ENCODE measurements at places on chromosomes 16 and 17.

GRCh38 chr16:4409081-4409932 is 7.1 kb downstream of the CORO7 start:
- no peak for DNase-seq

DNA sequence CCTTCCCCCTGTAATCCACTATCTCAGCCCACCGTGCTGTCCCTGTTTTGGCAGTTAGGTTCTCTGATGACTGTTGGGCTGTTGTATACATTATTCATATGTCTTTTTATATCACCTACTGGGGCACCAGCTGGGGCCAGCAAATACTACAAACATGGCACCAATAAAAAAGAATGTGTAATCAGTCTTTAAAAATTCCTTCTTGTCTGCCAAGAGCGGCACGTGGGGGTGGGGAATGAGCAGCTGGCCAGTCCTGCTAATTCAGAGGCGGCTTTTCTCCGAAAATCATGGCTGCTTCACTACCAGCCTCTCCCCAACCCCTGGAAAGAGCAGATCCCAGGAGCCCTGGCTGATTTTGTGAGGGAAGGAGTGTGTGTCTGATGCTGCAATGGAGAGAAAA is 77.7 kb upstream of the EEF2KMT start:
- no peak for DNase-seq

GRCh38 chr16:16797239-16797638 is 418.3 kb downstream of the NPIPA7 start:
- DNase-seq = no peak

GRCh38 chr17:27336184-27336583 is 42.3 kb downstream of the WSB1 start:
- no peak for DNase-seq

- no peak for DNase-seq
Observed at GRCh38 chr17:65670667-65671371, 109.4 kb upstream of the AXIN2 start.

DNA sequence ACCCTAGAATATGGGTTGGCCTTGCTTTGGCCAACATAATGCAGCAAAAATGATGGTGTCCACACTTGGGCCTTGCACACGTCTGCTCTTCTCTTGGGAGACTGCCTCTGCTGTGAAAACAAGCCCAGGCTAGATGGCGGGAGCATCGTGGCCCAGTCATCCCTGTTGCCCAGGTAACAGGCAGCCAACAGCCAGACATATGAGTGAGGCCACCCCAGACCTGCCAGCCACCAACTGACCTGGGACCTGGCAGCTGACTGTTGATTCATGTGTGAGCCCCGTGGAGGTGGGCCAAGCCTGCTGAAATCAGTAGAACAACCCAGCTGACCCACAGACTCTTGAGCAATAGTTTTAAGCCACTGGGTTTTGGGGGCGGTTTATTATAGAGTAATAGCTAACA is 39.4 kb upstream of the CDH3 start:
- DNase-seq = no peak

- no peak for DNase-seq
Observed at GRCh38 chr16:84930298-84931106, 80.8 kb downstream of the ZDHHC7 start.

DNA sequence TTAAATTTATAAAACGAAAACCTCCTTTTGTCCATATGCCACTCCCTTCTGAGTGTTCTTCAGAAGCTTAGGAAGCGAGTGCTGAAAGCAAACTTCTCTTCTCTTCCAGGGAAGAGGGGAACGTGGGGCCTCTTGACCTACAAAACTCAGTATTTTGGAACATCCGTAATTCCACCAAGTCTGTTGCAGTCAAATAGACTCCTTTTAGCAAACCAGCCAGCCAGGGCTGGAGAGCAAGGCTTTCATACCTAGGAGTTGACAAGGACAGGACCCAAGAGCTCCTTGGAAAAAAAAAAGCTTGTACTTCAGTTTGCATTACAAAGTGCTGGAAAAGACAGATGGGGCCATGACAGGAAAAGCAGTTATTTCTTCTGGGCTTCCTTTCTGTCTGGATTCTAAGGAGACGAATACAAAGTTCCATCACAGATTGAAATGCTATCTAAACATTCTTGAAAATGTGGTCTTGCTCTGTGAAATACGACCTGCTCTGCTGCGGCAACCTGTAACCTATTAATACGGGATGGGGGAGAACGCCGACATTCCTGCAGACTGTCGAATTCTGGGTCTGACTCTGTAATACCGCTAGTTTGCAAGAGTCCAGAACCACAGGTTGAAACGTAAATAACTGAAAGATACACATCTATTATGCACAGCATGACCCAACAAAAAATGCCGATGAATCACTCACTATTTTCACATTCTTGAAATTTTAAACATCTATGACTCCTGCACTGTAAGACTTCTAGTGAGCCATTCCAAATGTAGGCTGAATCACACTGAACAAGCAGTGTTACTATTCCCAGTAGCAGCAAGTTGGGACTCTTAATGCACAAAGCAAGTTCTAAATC is 20.6 kb downstream of the VPS53 start:
- no peak for DNase-seq

DNA sequence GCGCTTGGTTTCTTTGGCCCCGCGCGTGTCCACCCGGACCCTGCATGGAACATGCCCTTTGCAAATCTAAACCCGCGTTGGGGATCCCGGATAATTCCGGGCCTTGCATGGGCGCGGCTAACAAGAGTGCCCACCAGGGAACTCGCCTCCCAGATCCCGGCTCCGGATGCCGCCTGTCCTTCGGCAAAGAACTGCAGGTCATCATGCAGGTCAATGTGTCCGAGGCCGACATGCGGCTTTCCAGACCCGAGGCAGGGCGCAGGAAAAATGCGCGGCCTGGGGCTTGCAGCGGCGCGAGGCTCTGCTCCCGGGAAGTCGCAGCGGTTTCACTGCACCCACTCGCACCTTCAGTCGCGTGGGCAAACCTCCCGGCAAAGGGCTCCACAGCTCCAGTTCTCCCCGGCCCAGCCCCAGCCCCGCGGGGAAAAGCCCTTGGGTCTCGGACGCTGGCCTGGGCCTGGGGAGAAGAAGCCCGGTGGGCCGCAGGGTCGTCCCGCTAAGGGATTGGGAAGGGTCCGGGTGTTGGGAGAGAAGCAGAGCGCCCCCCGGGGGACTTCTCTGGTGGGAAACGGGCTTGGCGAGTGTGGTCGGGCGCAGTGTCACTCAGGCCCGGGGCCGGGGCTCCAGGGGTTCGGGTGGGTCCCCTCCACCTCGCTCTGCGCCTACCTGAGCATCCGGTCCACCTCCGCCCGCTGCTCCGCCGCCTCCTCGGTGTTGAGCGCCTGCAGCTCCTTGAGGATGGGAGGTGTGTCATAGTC is 805 bp downstream of the HNF1B start:
- no peak for DNase-seq

DNA sequence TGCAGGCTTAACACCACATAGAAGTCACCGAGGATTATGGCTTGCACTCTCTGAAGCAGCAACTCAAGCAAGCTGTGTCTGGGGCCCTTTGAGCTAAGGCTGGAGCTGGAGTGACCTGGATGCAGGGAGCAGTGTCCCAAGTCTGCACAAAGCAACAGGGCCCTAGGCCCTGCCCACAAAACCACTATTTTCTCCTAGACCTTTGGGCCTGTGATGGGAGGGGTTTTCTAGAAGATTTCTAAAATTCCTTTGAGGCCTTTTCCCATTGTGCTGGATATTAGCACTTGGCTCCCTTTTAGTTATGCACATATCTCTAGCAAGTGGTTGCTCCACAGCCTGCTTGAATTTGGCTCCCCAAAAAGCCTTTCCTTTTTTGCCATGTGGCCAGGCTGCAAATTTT is 44.5 kb downstream of the KCNJ16 start:
- no peak for DNase-seq

DNA sequence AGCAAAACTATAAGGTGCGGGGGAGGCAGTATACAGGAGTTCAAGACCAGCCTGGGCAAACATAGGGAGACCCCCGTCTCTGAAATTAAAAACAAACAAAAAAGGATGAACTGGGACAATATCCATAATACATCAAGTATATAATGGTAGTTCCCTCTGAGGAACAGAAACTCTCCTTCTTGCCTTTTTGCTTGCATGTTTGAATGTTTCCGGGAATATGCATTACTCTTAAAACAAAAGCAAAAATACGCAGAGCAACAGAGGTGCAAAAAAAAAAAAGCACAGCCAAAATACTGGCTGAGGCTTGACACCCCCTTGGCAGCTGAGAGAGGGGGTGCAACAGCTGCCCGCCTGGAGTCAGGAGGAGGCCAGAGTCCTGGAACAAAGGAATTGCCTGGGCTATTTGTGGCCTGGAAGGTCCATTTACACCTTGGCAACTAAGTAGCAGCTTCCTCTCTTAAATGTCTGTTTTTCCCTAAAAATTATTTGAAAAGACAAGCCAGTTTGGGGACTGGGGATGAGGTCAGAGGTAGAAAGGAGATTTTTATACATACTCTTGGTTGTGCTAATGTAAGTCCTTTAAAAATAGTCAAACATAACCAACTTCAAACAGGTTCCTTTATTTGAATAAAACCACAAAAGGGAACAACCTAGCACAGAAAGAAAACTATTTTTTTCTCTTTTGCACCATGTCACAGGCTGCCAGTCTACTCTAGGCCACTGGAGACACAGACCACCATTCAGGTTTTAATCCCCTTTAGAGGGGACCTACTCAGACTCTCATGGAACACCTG is 19.5 kb downstream of the USP7 start:
- no peak for DNase-seq

DNA sequence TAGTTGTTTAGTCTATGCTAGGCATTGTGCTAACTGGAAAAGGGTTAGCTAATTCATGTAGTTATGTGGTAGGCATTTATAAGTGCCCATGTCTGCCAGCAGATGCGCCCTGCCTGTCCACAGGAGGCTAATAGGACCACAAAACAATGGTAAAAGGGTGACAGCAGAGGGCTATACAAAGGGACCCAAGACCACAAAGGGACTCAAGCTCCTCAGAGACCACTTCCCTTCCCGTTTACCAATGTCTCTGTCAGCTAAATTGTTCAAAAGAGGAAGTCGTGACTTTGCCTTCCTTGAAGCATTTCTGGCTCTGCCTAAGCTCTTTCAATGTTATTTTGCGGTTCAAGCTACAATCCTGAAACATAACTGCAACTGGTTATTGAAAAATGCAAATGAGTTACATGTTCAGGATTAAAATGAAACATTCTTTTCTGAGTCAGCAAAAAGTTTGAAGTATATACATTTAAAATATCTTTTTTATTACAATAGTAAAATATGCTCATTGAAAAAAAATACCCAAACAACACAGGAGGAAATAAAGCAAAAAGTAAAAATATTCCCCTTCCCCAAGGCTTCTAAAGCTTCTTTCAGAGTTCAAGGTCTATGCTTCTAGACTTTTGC is 149.2 kb downstream of the MAF start:
- peak; percentile 2 for DNase-seq

- peak; percentile 22 for DNase-seq
Observed at GRCh38 chr17:75601057-75601987, 13.7 kb downstream of the MYO15B start.

- DNase-seq = no peak
Observed at GRCh38 chr16:90072442-90073105, 4.6 kb downstream of the PRDM7 start.

DNA sequence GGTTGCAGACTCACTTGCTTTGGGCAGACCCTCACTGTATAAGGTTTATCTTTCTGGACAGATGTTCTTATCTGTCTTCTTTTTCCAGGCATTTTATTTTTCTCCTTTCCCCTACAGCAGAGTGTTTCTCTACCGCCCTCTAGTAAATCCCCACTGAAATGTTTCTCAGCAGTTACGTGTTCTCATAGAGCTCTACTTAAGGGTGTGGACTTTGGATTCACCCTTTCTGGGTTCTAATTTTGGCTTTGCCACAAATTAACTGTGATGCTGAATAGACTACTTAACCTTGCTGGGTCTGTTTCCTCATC is 2.0 kb downstream of the ADAT1 start:
- no peak for DNase-seq

DNA sequence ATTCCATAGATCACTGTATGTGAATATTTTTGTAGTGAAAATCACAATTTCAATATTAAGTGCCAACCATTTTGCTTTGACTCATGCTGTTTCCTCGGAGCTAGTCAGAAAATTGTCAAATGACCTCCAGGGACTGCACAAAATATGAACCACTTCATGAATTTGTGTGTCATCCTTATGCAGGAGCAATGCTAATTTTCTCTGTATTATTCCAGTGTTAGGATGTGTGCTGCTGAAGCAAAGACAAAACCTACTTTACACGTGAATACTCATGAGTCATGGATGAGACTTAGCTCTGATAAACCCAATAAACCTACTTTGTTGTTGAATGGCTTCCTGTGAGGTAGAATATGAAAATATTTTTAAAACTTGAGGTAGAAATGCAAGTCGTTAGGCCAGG is 65.2 kb downstream of the SHCBP1 start:
- DNase-seq = no peak

- no peak for DNase-seq
Observed at GRCh38 chr16:74617206-74617788, 10.4 kb upstream of the GLG1 start.

GRCh38 chr17:82101301-82101715 is 3.3 kb upstream of the FASN start:
- no peak for DNase-seq

DNA sequence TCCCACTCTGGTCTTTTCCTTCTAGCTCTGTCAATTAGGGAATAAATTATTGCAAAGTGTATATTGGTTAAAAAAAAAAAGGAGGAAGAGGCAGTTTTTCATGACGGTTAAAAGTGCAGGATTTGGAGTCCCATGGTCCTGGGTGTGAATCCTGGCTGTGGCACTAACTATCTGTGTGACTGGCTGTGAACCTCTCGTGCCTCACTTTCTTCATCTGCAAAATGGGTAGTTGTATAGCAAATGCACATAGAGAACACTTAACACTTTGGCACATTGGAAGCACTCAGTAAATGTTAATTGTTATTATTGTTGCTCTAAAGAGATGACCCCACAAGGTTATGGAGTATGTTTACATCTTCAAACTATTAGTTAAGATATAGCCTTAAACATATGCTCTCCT is 10.5 kb upstream of the KRT23 start:
- DNase-seq = no peak

DNA sequence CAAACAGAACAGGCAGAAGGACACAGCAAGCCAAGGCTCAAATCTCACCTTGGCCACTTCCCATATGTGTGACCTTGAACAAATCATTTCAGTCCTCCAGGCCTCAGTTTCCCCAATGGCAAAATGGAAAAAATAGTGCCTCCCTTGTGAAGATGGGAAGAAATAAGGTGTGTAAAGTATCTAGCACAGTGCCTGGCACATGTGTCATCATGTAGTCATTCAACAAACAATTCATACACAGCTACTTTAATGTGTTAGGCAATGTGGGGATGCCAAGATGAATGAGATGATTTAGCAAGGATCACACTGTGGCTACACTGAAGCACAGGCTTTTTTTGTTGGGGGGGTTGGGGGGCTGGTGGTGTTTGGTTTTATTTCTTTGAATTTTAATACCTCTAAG is 13.3 kb downstream of the SRCIN1 start:
- no peak for DNase-seq

- DNase-seq = no peak
Observed at GRCh38 chr17:27343977-27344607, 50.2 kb downstream of the WSB1 start.

GRCh38 chr16:84563786-84564420 is 54.0 kb downstream of the COTL1 start:
- no peak for DNase-seq
